ENCODE measurements at places on chromosomes 3 and 15.

- no peak for DNase-seq
Observed at GRCh38 chr3:73284472-73284871, 223.0 kb downstream of the EBLN2 start.

GRCh38 chr3:40810813-40811212 is 286.1 kb downstream of the ZNF621 start:
- DNase-seq = no peak

GRCh38 chr3:49531218-49531617 is 23.1 kb upstream of the BSN start:
- DNase-seq = no peak

DNA sequence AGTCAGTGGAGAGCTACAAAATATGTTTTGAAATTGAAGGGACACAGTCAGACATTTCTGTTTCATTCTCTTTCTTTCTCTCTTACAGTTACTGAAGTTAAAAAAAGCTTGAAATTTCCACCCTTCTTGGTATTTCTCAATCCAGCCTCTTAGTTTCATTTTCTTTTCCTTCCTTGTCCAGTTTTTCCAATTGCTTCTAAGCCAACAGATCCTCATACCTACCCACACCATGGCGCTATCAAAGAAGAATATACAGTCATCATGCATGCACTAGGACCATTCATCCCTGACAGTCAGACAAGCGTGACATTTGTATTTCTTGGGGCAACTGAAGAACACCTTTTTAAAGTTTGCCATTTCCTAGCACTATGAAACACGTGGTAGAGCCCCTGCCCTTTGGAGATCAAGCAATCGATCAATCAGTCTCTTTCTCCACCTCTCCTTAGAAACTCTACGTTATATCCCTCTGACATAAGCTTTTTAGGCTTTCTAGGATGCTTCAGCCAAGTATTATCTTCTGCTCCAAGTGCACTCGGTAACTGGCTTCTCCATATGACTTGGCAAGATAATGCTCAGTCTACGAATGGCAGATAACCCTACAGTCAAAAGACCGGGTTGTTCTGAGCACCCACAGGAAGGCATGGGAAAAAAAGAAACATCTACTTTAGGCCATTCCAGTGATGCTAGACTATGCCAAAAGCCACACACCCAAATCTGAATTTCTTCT is 65.4 kb downstream of the FBN1 start:
- no peak for DNase-seq

- DNase-seq = no peak
Observed at GRCh38 chr3:42725454-42725853, 22.9 kb upstream of the HHATL start.

- no peak for DNase-seq
Observed at GRCh38 chr3:140753865-140754754, 76.2 kb downstream of the TRIM42 start.

DNA sequence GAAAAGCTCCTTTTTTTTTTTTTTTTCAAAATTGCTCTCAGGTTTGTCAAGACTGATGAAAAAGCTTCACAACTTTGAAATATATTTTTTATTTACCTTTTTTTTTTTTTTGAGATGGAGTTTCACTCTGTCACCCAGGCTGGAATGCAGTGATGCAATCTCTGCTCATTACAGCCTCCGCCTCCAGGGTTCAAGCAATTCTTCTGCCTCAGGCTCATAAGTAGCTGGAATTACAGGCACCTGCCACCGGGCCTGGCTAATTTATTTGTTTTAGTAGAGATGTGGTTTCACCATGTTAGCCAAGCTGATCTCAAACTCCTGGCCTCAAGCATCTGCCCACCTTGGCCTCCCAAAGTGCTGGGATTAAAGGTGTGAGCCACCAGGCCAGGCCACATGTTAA is 1515.0 kb downstream of the OTOL1 start:
- no peak for DNase-seq

- no peak for DNase-seq
Observed at GRCh38 chr3:89787979-89788378, 680.6 kb downstream of the EPHA3 start.

GRCh38 chr3:4584456-4585249 is 91.5 kb downstream of the ITPR1 start:
- DNase-seq = no peak

DNA sequence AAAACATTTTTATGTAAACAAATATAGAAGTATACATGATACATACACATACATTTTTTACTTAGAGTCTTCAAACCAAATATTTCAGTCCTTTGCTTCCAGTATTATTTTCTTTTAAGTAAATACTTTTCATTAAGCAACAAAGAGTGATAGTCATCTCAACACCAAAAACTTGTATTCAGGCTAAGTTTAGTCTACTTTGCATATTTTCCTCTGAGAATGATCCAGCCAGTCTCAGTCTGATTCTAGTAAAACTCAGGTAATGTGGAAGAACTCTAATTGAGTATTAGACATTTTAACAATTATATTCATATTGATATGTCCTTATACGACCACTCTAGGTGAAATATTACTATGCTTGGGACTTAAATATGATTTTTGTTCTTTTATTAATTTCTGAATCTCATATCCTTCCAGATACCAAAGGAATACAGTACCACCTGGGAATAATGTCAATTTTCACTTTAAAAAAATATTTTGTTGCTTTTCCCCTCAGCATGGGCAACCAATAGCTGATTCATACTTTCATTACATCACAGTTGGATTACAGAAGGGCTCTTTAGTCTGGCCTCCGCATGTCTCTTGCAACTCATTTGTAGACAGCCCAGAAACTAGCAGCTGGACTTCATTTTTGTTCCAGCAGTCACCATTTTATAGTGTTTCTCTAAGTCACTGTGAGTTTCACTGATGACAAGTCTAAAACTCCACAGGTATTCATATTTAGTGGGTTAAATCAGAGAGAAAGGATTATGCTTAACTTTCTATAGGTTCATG is 390.4 kb downstream of the ZBTB20 start:
- no peak for DNase-seq

GRCh38 chr3:14170531-14171159 is 7.8 kb downstream of the XPC start:
- DNase-seq = no peak

GRCh38 chr3:172456404-172456803 is 8.1 kb upstream of the GHSR start:
- no peak for DNase-seq

DNA sequence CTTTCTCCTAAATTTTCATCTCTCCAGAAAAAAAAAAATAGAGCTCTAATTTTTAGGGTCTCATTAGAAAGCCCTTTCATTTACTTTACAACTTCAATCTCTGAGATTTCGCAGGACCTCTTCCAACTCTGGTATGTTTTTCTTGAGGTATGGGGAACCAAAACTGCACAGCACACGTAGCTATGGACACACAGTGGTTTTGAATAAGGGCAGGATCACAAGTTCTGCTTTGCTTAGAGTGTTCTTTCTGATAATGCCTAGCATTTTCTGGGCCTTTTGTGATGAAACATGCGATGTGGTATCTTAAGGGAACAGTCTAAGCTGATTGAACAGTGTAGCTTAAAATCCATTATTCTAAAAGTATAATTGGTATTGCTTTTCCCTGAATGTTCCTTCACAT is 25.3 kb downstream of the ZNF592 start:
- no peak for DNase-seq
